ENCODE measurements at places on chromosomes 4 and X.

DNA sequence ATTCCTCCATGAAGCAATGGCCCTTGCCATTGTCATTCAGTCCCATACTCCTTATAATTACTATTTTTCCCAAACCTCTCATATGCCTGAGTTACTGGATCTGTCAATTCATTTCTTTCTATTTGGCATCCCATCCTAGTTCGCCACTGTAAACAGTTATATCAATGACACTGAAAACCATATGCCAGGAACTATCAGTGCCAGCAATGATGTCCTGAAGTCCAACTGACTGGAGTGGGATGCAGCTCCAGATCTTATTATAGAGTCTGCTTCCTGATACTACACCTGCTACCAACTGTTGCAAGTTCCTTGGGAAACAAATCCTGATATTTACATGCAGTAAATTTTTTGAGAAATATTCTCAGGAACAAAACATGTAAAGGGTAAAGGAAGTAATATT is 27.0 kb upstream of the BANK1 start:
- DNase-seq, result no peak

DNA sequence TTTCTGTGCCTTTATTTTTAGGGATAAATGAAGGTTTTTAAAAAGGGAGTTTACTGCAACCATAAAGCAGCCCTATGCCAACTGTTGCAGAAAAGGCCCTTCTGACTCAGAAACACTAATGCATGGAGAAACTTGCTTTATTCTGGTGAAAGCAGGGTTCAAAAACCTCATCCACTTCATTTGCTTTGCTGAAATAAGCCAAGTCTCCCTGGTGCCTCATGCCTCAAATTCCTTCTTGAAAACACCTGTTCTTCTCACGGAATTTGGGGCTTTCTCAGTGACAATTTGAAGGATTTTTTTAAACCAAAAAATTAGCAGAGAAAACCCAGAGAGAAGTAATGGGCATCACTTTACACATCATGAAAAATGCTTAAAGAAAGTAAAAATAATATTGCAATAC is 349.0 kb downstream of the PCDH7 start:
- DNase-seq, result no peak

DNA sequence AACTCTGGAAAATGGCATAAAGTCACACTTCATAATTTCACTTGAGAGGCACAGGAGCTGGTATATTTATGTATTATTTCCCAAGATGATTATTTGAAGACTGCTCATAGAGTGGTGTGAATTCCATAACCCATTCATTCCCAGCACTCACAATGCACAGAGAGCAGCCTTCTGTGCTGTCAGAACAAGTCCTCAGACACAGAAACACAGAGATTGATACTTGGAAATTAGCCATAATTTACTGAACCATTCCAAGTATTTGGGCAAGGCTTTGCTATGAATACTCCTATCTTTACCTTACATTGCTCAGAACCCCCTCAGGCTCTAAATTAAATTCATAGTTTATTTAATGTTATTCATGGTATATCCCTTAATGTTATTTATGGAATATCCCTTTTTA is 53.6 kb downstream of the PABPC4L start:
- no peak for DNase-seq

GRCh38 chr4:156959298-156959702 is 12.3 kb downstream of the PDGFC start:
- DNase-seq, result no peak

- DNase-seq, result no peak
Measured at GRCh38 chrX:154353172-154353843, 21.1 kb downstream of the FLNA start.

GRCh38 chr4:6115746-6116586 is 84.4 kb downstream of the JAKMIP1 start:
- DNase-seq, result no peak

GRCh38 chr4:52982255-52982945 is 120.3 kb downstream of the RASL11B start:
- DNase-seq, result peak; percentile 41

- no peak for DNase-seq
Measured at GRCh38 chrX:112698946-112699345, 19.2 kb upstream of the LHFPL1 start.

DNA sequence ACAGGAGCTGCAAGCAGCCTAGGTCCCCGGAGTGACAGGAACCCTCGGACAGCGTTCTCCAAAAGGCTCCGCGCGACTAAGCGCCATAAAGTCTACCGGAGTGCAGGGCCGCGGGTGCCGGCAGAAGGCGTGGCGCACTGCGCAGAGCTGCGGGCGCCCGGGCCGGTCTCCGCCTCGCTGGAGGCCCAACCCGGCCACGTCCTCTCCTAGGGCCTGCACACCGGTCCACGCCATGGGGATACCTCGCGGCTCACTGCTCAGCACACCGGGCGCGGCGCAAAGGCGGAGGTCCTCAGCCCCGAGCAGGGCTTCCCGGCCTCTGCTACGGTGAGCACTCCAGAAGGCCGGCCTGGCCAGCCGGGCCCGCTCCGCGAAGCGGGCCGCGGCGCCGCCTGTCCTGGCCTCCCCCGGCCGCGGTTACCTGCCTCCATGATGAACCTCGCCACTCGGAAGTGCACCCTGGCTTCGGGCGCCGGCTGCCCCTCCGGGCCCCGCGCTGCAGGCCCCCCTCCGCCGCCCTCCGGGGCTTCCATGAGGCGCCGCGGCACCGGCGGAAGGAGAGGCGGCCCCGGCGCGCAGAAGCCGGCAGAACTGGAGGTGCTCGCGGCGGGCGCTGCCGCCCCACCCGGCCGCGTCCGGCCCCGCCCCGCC is at the start of gene CCNQ:
TSS of gene CCNQ (minus strand) at position 599 of the 651 bp plus-strand sequence. CDS start at position 533, 66 bp downstream.
- DNase-seq, result peak; percentile 79

DNA sequence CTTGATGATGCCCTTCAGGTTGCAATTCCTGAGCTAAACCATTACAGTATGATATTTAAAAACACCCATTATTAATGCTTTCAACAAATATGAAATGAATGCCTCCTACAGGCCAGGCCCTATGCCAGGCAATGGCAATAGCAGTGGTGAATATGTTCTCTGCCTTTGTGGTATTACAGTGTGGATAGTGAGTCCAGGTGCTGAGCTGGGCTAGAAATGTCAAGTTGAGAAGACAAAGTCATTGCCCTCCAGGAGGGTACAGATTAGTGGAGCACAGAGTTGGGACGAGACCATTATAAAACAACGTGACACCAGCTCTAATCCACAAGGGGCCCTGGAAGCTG is 81.9 kb downstream of the RBM47 start:
- DNase-seq, result no peak

DNA sequence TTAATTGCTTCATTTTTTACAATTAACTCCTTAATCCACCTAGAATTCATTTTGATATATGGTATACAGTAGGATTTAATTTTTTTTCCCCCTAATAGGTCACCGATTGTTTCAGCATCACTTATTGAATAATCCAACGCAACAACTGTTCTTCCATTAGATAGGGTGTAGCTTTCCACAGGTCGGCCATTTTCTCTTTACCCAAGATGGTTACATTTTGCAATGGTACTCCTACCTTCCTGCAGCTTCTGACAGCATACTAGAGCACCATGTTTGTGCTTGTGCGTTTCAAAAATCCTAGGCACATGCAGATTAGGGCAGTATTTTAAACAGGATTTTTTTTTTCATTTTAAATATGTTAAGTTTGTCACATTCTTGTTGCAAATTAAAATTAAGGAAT is 2.3 kb downstream of the LINC00632 start:
- no peak for DNase-seq

GRCh38 chr4:115249808-115250207 is 136.4 kb upstream of the NDST4 start:
- no peak for DNase-seq

DNA sequence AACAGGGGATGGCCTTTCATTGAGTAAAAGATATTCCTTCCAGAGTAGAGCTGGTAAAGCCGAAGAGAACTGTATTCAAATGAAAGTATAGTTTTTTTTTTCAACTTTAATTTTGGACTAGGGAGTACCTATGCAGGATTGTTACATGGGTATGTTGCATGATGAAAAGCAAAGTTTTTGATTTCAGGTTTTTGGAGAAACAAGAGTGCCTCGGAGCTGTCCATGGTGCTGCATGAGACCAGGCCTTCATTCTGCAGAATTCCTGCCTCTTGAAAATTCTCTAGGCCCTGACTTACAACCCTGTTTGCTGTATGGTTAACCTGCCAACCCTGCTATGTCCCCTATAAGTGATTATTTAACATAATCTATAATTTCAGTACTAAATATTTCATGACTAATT is 1065.7 kb upstream of the FTHL17 start:
- DNase-seq, result no peak

GRCh38 chr4:39928538-39928937 is 49.2 kb downstream of the PDS5A start:
- DNase-seq, result no peak

- no peak for DNase-seq
Measured at GRCh38 chrX:144801786-144802185, 445.5 kb upstream of the SPANXN1 start.

DNA sequence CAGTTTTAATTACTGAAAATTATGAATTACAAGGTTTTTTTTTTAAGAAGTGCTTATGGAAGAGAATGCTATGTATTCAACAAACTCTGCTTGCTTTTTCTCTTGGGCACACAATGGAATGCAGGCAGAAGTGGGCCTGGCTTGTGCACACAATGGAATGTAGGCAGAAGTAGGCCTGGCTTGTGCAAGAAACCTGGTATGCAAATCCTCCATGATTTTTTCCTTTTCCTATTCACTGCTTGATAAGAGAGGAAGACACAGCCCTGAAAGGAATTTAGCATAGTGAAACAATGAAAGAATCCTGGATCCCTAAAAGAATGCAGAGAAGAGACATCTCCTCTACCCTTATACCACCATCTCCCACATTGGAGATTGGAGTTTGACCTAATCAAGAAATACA is 138.4 kb downstream of the COL25A1 start:
- DNase-seq, result no peak

DNA sequence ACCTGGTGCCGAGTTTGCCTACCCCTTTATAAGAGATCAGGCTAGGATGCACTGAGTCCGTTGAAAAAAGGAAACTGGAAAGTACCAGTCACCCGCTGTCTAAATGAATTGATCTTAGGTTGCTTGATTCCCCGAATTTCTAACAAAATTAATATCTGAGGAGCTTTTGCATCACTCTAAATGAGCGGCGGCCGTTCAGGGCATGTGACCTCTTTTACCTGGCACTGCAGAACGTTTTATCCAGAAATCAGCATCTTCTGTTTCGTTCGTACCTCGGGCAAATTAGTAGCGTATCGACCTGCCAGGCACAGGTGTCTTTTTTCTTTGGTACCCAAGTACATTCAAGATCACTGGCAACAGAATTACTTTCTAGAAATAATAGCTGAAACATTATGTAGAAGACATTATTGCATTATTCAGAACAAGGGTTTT is 876 bp downstream of the KLHL2 start:
- no peak for DNase-seq

GRCh38 chrX:68647156-68647957 is at the start of gene STARD8:
TSS of gene STARD8 (plus strand) at chrX:68647666. CDS start at chrX:68647883, 217 bp downstream.
- DNase-seq, result peak; percentile 65

GRCh38 chr4:61202638-61203435 is 2.7 kb downstream of the ADGRL3 start:
- peak; percentile 79 for DNase-seq

DNA sequence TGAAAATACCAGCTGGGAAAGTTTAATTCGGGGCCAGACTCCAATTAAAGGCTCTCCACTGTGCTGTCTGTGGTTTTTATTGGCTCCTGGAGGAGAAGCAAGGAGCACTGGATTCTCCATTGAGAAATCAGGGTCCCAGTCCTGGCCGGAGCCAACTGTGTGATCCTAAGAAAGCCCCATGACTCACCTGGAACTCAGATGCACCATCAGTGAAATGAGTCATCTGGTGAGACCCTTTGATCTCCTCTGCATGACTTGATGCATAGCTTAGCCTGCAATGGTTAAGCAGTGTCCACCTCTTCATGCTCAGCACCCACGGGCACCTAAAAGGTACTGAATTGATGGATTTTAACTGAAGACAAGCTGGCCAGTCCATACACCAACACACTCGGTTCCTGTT is 119.2 kb upstream of the VCX3B start:
- DNase-seq, result no peak

DNA sequence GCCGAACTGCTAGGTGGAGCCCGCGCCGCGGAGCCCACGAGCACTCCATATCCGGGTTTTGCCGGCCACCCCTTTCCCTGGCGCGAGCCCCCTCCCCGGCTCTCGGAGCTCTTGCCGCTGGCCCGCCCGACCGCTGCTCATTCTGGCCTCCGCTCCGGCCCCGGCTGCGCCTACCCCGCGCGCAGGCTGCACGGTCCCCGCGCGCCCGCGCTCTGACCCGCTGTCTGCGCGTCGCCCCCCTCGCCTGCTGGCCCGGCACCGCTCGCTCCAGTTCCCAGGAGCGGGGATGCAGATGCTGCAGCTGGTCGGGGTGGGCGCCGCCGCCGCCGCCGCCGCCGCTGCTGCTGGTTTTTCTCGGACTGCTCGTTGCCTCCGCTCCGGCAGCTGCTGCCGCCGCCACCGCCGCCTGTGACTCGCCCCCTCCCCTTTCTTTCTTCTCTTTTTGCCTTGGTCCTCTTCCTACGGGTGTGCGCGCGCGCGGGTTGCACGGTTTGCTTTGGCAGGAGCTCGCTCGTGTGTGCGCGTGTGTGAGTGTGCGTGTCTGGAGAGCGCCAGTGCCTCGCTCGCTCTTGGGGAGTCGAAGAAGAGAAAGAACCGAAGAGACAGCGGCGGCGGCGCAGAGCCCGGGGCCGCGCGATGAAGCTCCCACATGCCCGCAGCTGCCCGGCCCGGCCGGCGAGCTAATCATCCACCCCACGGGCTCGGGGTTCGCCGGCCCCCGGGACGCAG is at the start of gene ADGRL3:
TSS of gene ADGRL3 (plus strand) at position 140 of the 729 bp plus-strand sequence.
- DNase-seq, result peak; percentile 98

DNA sequence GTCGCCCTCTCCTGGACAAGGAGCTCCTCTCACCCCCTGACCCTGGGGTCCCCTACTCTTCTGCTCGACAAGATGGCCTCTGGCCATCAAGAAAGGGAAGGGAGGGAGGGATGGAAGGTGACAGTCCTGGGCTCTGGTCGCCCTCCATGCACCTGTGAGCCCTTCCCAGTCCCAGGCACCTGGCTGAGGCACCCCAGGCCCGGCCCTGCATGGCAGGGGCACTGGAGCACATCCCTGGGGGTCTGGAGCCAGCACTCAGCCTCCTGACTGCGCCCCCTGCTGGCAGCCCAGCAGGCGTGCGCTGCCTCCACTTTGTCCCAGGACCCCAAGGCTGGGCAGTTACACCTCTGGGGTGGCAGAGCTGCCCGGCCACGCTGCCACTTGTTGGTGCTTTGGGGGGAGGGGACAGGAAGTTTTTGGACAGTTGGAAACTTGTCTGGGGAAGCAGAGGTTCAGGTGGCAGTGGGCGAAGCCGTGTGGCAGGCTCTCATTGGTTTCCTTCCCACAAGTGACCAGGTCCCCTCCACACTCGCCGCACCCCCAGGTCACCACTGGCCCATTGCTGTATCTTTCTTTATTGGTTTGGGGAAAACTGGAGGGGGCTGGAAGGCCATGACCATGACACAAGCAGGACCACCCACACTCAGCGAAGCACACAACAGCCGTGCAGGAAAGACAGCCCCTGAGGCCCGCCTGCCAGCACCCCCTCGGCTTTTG is 4.3 kb downstream of the PNCK start:
- DNase-seq, result no peak

DNA sequence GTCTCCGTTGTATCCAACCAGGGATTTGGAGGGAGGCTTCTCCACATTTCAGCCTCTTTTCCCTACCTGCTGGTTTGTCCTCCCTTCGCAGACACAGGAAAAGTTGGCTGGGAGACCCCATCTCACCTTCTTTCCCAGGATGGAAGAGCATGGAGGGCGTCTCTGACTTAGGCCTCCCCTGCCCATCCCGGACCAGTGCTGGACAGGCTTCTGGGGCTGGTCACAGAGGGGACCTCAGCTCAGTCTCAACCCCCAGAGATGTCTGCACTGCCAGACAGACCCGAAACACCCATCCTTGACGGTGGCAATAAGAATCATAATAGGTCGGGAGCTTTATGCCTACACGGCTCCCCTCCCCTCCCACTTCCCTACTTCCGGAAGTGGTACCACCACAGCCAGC is 1.6 kb downstream of the WFS1 start:
- DNase-seq, result no peak
